ENCODE measurements at places on chromosomes 1 and 21.

DNA sequence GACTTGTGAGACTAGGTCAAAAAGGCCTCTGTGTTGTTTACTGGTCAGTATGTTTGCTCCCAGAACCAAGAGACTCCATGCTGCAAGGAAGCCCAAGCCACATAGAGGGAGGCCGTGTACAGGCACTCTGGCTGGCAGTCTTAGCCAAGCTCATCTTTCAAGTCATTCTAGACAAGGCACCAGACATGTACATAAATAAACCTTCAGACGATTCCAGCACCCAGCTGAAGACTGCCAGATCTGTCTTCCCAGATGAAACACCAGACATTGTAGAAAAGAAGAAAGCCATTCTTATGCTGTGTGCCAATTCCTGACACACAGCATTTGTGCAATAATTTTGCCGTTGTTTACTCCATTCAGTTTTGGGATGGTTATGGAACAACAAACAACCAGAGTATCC, 595.5 kb downstream of the KIF26B start:
- H3K36me3 ChIP-seq: peaks cover 15% of the 10 kb centered on the region
- H3K27me3 ChIP-seq: no peaks in the 10 kb centered on the region
- H3K4me3 ChIP-seq: no peak overlapping the region
- DNase-seq: no peak

DNA sequence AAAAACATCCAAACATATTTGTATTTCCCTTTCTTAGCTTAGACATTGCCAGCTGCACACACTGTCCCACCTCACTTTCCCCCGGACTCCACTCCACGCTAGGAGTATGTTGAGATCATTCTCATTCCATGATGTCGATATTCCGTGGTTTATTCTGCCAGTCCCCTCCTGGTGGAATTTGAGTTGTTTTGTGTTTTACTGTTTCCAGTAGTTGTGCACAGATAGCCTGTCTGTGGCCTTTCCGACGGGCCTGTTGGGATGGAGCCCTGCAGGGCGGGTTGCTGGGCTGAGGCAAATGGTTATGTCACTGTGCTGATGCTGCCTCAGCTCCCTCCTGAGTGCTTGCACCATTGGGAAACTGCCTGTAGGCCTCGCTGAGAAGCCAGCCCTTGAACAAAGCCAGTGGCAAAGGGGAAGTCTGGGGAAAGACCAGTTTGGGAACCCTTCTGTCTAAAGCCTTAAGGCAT, 12.8 kb downstream of the TRAPPC10 start:
- H3K27me3 ChIP-seq: no peaks in the 10 kb centered on the region
- DNase-seq: no peak
- H3K27ac ChIP-seq: peak overlapping the region; percentile 85
- H3K36me3 ChIP-seq: no peaks in the 10 kb centered on the region
- no peak overlapping the region for H3K4me3 ChIP-seq

- H3K36me3 ChIP-seq: no peaks in the 10 kb centered on the region
- H3K4me3 ChIP-seq: no peak overlapping the region
- H3K4me1 ChIP-seq: no peaks in the 10 kb centered on the region
- no peak for DNase-seq
These were observed 49.7 kb upstream of the NHLH2 start for GRCh38 chr1:115890580-115890979.

- H3K36me3 ChIP-seq: peaks cover 25% of the 10 kb centered on the region
- no peak overlapping the region for H3K4me3 ChIP-seq
- no peak overlapping the region for H3K27ac ChIP-seq
- H3K4me1 ChIP-seq: no peaks in the 10 kb centered on the region
- H3K27me3 ChIP-seq: no peaks in the 10 kb centered on the region
- no peak for DNase-seq
These were observed 21.6 kb downstream of the NSUN4 start for GRCh38 chr1:46362158-46362557.

GRCh38 chr1:9687874-9688582, 36.5 kb downstream of the PIK3CD start:
- no peak overlapping the region for H3K27ac ChIP-seq
- peaks cover 15% of the 10 kb centered on the region for H3K4me1 ChIP-seq
- no peaks in the 10 kb centered on the region for H3K36me3 ChIP-seq

DNA sequence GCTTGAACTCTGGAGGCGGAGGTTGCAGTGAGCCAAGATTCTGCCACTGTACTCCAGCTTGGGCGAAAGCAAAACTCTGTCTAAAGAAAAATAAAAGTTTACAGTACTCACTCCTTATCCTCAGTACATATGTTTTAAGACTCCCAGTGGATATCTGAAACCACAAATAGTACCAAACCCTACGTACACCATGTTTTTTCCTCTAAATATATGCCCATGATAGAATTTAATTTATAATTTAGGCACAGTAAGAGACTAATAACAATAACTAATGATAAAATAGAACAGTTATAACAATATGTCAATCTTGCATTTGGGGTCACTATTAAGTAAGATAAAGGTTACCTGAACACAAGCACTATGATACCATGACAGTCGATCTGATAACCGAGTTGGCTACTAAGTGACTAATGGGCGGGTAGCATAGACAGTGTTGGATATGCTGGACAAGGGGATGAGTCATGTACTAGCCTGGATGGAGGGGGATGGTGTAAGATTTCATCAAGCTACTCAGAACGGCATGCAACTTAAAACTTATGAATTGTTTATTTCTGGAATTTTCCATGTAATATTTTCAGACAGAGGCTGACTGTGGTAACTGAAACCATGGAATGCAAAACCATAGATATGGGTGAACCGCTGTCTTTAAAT, 43.7 kb downstream of the ST7L start:
- no peak overlapping the region for H3K4me3 ChIP-seq
- no peaks in the 10 kb centered on the region for H3K27me3 ChIP-seq
- peak overlapping the region; percentile 48 for H3K27ac ChIP-seq

DNA sequence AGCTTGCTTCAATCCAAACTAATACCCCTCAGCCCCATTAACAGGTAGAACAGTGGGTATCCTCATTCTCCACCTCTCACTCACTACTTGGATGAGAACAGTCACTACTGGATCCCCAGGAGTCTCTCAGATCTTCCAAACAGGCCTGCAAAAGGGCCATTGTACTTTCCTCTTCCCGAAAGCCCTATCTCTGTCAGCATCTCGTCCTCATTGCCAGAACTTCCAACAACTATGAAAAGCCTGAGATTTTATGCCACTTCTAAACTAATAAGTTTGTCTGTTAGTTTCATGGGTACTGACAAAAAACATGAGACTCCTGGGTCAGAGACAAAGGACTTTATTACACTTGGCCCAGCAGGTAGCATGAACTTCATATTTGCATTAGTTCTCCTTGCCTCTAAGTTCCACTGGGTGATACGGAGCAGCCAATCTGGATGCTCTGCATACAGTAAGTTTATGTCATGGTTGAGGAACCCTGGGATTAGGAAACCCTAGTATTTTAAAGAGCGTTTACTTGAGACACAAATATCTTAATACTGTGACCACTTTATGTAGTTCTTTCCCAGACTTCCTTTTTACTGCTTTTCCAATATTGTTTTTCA, 38.1 kb downstream of the VANGL2 start:
- no peaks in the 10 kb centered on the region for H3K4me1 ChIP-seq
- no peak for DNase-seq
- H3K27ac ChIP-seq: no peak overlapping the region
- H3K36me3 ChIP-seq: no peaks in the 10 kb centered on the region

GRCh38 chr21:35779690-35780570, 280.4 kb downstream of the SETD4 start:
- peak overlapping the region; percentile 72 for H3K27ac ChIP-seq
- H3K27me3 ChIP-seq: no peaks in the 10 kb centered on the region
- peaks cover 46% of the 10 kb centered on the region for H3K4me1 ChIP-seq
- H3K4me3 ChIP-seq: no peak overlapping the region

- peaks cover 5% of the 10 kb centered on the region for H3K4me1 ChIP-seq
- H3K27ac ChIP-seq: no peak overlapping the region
- H3K4me3 ChIP-seq: no peak overlapping the region
- DNase-seq: no peak
These were observed 59.4 kb downstream of the RUNX3 start for GRCh38 chr1:24870551-24871195.

DNA sequence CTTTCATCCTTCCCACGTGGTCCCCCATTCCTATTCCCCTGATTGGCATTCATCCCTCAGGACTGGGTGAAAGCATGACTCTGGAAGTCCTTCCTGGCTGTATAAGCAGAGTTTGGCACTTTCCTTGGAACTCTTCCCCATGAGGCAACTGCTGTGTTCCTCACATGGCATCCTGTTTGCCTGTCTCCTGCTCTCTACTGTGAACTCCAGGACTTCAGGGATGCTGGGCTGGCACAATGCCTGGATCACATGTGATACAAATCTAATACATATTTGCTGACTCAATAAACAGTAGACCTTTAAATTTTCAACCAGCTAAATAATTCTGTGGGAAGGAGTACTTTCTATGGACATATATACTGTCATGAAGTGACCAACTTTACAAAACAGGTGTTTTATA, 46.8 kb upstream of the EDEM3 start:
- peaks cover 6% of the 10 kb centered on the region for H3K4me1 ChIP-seq
- H3K27me3 ChIP-seq: no peaks in the 10 kb centered on the region
- no peak for DNase-seq
- no peak overlapping the region for H3K4me3 ChIP-seq
- H3K36me3 ChIP-seq: no peaks in the 10 kb centered on the region

GRCh38 chr1:61583703-61584102, 141.2 kb downstream of the TM2D1 start:
- no peak overlapping the region for H3K4me3 ChIP-seq
- H3K4me1 ChIP-seq: peaks cover 20% of the 10 kb centered on the region
- DNase-seq: no peak
- H3K27me3 ChIP-seq: no peaks in the 10 kb centered on the region
- no peak overlapping the region for H3K27ac ChIP-seq

DNA sequence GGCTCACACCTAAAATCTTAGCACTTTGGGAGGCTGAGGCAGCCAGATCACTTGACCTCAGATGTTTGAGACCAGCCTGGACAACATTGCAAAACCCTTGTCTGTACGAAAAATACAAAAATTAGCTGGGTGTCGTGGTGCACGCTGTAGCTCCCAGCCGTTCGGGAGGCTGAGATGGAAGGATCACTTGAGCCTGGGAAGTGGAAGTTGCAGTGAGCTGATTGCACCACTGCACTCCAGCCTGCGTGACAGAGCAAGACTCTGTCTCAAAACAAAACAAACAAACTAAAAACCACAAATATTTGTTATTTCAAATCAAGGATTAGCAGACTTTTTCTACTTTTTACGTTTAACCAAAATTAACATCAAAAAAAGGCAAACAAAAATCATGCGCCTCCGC, 31.3 kb downstream of the INKA2 start:
- no peak for DNase-seq
- no peaks in the 10 kb centered on the region for H3K4me1 ChIP-seq
- H3K36me3 ChIP-seq: peaks cover 16% of the 10 kb centered on the region
- H3K27me3 ChIP-seq: no peaks in the 10 kb centered on the region
- H3K27ac ChIP-seq: no peak overlapping the region

DNA sequence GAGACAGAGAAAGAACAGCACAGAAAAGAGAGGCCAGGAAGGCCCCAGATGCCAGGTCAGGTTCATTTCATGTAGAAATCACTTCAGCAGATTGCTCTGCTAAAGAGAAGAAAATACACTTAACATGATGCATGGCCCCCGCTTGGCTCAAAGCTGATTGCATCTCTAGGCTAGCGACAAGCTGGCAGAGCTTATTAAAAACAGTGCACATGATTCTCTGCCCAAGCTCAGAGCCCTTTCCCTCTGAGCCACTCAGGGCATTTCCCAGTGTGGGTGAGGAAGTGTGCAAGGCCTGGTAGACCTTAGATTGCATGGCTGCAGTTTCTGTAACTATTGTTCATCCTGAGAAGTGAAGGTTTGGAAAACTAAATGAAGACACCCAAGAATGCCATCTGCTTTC, 3.3 kb upstream of the CAPN9 start:
- no peak overlapping the region for H3K27ac ChIP-seq
- peaks cover 10% of the 10 kb centered on the region for H3K4me1 ChIP-seq
- no peaks in the 10 kb centered on the region for H3K36me3 ChIP-seq
- H3K27me3 ChIP-seq: peaks cover 3% of the 10 kb centered on the region

DNA sequence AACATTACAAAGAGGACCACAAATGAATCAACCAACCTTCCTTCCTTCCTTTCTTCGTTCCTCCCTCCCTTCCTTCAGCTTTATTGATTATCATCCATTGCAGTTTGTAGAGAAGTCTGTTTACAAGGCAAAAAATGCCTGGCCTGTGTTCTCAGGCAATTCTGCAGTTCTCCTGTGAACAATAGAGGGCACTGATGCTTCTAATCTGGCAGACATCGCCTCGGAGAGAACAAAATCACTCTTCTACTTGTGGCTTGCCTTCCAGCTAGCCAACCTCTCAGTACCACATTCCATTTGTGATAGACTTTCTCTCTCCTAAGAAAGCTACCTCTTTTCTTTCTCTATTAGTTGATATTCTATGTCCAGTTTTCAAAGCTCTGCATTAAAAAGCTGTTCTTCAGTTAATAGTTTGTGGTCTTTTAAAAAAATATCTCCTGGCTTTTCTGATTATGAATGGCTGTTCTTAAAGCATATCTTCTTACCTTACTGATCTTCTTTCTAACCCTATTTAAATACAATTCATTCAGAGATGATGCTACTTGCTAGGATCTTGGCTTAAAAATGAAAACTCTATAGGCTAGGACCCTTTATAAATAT, 26.9 kb upstream of the ESRRG start:
- no peaks in the 10 kb centered on the region for H3K36me3 ChIP-seq
- no peak overlapping the region for H3K27ac ChIP-seq
- H3K4me3 ChIP-seq: no peak overlapping the region
- DNase-seq: no peak
- peaks cover 6% of the 10 kb centered on the region for H3K4me1 ChIP-seq
- peaks cover 3% of the 10 kb centered on the region for H3K27me3 ChIP-seq

DNA sequence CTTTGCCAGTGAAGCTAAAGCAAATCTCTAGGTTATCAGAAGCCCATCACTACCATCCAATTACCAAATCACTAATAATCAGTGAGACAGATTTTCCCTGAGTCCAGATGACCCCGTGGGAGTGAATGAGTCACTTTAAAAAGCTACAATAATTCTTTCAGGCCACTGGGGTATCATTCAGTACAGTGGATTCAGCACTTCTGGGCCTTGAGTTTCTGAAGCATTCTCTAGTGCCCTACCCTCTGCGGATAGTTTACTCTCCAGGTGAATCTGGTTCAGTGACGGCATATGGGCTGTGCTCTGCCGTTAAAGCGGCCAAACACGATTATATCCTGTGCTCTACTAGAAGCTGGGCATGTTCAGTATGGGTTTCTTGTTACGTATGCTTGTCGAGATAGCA, 26.1 kb downstream of the NR5A2 start:
- H3K4me3 ChIP-seq: no peak overlapping the region
- DNase-seq: no peak
- no peaks in the 10 kb centered on the region for H3K36me3 ChIP-seq
- no peak overlapping the region for H3K27ac ChIP-seq

DNA sequence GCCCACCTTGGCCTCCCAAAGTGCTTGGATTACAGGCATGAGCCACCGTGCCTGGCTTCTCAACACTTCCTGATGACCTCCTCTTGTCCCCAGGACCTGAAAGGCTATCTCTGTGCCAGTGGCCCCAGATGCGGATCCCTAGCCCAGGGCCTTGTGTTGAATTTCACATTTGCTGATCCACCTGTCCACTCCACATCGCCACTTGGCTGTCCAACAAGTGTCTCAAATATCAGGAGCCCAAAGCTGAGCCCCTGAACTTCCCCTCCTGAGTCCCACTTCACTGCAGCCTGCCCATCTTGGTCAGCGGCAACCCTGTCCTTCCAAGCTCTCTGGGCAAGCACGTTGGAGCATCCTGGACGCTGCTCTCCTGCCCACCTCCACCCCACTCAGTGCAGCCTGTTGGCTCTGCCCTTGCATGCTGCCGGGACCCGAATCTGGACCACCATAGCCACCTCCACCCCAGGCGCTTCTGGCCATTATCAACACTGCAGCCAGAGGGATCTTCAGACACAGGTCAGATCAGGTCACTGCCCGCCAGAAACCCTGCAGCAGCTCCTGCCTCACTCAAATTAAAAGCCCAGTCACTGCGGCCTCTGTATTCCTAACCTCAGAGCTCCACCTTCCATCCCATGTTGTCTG, 352.5 kb upstream of the VAMP3 start:
- H3K4me1 ChIP-seq: no peaks in the 10 kb centered on the region
- DNase-seq: no peak
- H3K36me3 ChIP-seq: no peaks in the 10 kb centered on the region
- H3K27ac ChIP-seq: no peak overlapping the region
- H3K4me3 ChIP-seq: no peak overlapping the region

Measured in mesothelial cell of epicardium (in vitro differentiated cells).